GM12892 (cell line): ENCODE measurements at places on chromosomes 16 and 17.

- DNase-seq, result no peak
Measured at GRCh38 chr16:86517033-86517432, 6.7 kb downstream of the FOXF1 start.

DNA sequence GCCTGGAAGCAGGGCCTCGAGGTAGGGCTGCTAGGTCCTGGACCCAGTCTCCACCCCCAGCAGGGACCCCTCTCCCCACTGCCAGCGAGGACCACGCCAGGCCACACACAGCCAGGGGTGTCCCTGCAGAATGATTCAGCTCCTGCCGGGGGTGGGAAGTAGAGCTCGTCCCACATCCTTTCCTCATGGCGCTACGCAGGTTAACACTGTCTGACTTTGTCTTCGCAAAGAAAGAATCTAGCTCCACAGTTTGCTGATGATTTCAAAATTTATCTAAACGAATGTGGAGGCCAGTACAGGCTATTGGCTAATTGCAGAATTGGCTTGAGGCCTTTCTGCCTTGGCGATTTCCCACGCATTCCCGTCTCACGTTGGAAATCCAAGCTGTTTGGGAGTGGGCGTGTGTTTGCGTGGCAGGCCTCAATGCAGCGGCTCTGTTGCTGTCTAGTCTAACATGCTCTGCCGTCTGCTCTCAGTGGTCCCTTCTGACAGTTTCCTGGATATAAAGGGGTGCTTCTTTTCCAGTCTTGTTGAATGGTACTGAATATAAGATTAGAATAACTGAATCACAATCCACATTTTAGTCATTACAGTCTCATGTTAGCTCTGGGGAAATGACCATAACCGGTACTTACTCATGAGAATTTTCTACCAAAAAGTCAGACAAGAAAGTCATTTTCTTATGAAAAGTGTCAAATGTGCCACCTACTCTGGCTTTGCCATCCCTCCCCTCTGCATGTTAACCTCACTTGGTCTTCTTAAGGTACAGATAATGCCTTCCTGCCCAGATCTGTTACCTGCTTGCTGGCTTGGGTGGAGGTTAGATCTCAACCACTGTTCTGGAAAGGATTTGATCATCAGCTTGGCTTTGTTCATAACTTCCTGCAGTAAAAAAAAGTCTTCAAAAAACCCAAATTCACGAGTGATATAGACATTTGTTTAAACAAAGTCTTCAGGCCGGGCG is 252.4 kb downstream of the NTN1 start:
- DNase-seq, result no peak

DNA sequence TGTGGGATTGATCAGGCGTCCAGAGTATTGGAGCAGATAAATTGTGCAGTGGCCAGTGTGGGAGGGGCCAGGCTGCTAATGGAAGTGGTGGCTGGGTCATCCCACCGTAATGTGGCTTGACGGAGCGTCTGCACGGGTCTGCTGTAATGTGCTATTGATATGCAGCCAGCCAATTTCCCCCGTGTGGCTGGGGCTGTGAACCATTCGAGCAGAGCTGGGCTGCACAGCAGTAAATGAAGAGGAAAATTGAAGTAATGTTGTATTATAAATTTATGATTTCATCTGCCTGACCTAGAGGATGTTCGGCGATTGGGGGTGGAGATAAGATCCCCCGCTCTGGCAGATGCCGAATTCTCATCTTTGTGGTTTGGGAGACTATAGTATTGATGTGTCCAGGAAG is 121.5 kb downstream of the CCDC182 start:
- DNase-seq, result no peak

DNA sequence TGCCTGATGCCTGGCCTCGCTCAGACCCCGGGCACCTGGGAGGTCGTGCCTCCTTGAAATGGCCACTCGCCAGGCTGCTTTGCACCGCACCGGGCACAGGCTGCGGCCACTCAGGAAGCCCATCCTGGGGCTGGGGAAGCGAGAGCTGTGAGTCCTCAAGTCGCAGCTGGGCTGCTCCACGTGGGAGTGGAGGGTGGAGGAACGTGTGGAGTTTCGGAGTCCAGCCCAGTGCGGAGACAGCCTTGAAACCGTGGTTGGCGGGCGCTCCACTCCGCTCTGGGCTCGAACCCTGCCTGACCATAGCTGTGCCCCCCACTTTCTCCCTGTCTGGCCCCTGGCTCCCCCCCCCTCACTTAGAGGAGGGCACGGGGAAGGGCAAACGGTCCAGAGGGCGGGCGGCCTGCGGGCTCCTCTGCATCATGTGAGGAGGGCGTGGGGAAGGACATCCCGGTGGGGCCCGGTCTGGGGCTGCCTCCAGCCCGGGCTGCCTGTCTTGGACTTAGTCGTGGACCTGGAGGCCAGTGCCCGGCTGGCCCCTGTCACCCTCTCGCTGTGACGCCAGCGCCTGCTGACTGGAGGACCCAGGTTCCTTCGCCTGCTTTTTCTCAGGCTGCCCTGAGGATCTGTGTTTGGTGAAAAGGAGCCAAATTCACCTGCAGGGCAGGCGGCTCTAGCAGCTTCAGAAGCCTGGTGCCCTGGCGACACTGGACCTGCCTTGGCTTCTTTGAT is 2.5 kb downstream of the UBE2I start:
- DNase-seq, result no peak

- peak; percentile 38 for DNase-seq
Measured at GRCh38 chr17:36705874-36706731, 104.7 kb downstream of the MRM1 start.

- DNase-seq, result no peak
Measured at GRCh38 chr17:48769009-48769675, 40.6 kb upstream of the HOXB13 start.

- no peak for DNase-seq
Measured at GRCh38 chr16:30028438-30029076, 2.5 kb downstream of the TLCD3B start.

DNA sequence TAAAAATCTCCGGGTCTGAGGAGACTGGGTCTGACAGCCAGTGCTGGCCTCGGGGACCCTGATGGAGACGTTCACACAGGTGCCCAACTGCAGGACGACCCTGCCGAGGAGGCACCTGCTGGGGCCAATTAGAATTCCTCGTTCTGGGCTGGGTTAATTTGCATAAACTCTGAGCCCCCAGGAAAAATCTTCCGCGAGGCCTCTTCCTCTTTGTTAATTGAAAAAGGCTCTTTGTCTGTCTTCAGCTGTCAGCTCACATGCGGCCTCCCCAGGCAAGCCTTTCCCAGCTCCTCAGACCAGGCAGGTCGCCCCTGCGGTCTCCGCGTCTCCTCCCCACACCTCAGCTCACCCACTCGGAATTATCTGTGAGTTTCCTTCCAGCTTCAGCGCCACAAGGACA is 400.2 kb downstream of the SEC14L1 start:
- DNase-seq, result no peak

DNA sequence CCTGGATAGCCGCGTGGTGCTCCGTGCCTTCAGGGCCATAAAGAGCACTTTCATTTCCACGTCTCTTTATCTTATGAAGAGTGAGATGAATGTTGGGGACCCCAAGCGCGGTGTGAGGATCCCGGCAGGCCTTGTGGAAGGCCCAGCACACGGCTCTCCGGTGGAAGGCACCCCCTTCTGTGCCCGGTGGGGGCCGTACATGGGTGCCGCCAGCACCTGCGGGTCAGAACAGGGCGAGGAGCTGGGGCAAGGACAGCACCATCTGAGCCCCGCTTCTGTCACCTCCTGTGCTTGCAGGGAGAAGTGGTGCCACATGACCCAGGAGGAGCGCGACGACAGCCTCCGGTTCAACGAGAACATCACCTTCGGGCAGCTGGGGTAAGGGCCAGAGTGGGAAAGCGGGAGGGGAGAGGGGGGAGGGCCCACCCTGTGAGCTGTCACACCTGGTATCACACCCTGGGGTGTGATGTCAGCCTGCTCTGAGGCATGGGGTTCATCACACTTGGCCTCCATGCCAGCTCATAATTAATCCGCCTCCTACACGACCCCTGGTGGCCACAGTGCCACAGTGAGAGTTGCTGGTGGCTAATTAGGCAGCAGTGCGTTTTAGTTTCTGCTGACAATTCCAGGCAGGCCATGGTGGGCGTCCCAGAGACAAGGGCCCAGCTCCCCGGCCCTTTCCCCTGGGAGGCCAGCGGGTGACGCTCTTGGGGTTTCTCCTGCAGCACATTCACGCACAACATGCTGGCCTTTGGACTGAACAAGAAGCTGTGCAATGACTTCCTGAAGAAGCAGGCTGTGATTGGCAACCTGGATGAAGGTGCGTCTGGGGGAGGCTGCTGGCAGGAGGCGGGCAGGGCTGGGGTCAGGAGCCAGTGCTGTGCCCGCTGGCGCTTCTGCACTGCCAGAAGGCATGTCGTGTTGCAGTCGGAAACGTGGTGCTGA is 25.7 kb downstream of the CIBAR2 start:
- DNase-seq, result peak; percentile 77

DNA sequence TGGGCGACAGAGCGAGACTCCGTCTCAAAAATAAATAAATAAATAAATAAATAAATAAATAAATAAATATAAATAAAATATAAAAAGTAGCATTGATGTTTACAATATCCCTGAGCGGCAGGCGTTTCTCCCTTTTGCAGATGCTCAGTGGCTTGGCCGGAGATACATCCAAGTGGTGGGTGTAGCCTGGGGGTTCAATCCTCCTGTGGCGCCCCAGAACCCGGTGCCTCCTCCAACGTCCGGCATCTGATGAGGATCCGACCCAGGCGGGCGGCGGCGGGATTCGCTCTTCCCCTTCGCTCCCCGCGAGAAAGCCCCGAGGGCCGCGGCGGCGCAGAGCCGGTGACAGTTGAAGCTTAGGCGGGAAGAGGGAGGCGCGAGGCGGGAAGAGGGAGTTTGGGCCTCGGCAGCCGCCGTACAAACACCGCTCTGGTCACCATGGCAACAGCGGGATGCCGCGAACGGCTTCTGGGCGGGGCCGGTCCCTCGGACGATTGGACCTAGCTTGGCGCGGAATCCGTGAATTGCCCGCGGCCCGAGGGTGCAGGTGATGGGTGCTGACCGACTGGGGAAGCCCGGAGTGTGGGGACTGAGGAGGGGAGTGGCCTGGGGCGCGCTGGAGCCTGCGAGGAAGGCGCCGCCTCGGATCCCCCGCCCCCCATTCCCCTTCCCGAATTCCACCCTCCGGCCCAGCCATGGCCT is 12.7 kb upstream of the ALDOA start:
- DNase-seq, result peak; percentile 97

GRCh38 chr16:84829168-84829965 is 9.6 kb downstream of the CRISPLD2 start:
- no peak for DNase-seq

DNA sequence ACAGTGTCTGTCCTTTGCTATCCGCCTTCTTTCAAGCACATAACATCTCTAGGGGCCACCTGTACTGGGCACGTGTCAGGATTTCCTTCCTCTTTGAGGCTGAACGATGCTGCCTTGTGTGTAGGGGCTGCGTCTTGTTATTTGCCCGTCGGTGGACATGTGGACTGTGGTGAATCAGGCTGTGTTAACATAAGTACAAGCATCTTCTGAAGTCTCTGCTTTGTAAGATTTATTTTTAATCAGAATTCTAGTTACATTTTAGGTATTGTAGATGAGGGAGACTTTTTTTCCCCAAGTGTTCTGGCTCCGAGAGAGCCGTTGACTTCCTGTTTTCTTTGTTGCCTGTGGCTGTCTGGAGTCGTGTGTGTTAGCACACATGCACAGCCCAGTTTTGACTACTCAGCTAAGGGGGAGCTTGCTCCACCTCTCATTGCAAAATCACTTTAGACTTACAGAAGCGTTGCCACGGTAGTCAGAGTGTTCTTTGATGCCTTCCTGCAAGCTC is 26.1 kb downstream of the SPG7 start:
- DNase-seq, result no peak

GRCh38 chr17:28957277-28957991 is 6.1 kb upstream of the PHF12 start:
- DNase-seq, result no peak

- DNase-seq, result no peak
Measured at GRCh38 chr17:43543771-43544575, 2.2 kb downstream of the ETV4 start.

- no peak for DNase-seq
Measured at GRCh38 chr17:1582374-1582773, 19.8 kb upstream of the PITPNA start.

DNA sequence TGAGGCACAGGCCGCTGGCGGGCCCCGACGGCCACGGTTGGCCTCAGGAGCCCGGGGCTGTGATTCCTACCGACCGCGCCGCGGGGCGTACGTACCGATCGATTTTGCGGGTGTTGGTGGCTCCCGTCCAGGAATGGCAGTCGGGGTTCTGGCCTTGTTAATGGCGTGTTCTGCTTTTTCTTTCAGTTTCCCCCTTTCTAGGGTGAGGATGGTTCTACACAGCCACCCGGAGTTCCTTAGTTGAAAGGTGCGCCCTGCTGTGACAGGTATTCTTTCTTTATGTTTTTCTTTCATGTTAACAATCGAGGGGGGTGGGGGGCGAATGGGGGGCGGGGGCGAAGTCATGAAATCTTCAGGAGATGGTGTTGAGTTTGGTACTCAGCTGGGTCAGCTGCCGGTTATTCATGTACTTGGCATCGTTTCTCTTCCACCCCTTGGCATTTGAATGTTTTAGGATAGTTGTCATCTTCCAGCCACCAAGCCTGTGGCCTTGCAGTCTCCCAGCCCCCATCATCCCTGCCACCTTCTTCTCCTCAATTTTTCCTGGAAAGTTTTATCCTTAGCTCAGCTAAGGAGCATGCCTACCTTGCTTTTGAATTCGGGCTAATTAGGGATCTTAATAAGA is 802 bp downstream of the CYLD start:
- peak; percentile 40 for DNase-seq

- DNase-seq, result no peak
Measured at GRCh38 chr16:17775061-17775460, 304.3 kb upstream of the XYLT1 start.

- no peak for DNase-seq
Measured at GRCh38 chr17:32684087-32684958, 192.6 kb downstream of the MYO1D start.

DNA sequence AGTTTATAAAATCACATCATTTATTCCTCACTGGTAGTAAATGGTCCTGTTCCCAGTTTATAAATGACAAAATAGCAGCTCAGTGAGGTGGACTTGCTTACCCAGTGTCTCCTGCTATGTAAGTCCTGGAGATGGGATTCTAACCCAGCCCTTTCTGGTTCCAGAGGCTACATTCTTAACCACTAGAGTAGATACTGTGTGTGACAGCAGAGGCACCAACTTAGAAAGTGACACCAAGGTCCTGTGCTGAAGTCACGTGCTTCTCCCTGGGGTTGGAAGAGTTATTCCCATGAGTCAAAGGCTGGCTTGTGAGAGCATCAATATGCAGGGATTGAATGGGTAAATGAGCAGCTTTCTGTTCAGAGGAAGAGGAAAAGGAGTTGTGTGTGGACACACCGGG is 167.3 kb upstream of the IRX3 start:
- DNase-seq, result no peak

- no peak for DNase-seq
Measured at GRCh38 chr17:35743626-35744328, 9.3 kb downstream of the GAS2L2 start.
